ENCODE measurements at places on chromosomes 6 and 20.

DNA sequence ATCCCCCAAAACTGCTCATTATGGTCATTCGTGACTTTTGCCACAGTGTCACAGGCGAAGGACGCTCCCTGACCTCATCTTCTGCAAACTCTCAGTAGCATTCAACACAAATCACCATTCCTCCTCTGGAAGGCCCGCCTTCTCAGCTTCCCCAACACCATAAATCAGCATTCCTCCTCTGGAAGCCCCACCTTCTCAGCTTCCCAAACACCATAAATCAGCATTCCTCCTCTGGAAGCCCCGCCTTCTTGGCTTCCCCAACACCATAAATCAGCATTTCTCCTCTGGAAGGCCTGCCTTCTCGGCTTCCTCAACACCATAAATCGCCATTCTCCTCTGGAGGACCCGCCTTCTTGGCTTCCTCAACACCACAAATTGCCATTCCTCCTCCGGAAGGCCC, 288.0 kb upstream of the AGPAT4 start:
- no peak for DNase-seq

DNA sequence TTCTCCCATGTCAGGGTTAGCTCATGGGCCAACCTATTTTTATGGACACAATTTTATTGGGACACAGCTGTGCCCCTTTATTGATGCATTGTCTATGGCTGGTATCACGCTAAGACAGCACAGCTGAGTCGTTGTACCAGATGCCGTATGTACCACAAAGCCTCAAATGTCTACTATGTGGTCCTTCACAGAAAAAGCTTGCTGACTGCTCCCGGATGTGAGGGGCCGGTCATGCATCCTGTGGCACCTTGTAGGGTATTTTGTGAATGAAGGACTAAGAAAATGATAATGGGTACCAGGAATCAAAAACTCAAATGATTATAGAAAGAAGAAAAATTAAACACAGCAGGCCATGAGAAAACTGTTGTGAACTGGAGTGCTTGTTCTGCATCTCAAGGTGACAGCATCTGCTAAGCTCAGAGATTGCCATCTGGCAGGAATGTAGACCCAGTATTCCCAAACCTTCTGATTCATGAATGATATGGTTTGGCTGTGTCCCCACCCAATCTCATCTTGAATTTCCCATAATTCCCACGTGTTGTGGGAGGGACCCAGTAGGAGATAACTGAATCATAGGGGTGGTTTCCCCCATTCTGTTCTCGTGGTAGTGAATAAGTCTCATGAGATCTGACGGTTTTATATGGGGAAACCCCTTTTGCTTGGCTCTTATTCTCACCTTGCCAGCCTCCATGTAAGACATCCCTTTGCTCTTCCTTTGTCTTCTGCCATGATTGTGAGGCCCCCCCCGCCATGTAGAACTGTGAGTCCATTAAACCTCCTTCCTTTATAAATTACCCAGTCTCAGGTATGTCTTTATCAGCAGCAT, 248.5 kb downstream of the TSHZ2 start:
- DNase-seq, result no peak

- DNase-seq, result no peak
These were observed 699.0 kb downstream of the KHDRBS2 start for GRCh38 chr6:61586934-61587537.

DNA sequence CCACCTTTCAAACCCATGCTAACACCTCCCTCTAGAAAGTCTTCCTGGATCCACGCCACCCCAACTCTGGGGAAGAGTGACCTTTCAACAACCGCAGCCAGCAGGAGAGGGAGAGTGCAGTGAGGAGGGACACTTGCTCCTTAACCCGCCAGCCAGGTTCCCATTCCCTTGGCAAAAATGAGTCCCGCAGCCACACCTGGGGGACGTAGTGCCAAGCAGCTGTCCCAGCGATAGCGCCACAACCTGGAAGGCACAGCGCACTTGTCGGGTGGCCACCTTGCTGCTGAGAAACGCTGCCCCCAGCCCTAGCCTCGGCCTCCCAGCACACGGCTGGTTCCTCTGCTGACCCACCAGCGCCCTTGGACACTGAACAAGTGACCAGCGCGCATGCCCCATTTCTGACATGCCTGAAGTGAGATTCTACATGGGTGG, 119.3 kb downstream of the JPH2 start:
- DNase-seq, result no peak

GRCh38 chr6:72702421-72702820, 80.6 kb downstream of the KCNQ5 start:
- no peak for DNase-seq
